Urothelium cell line (cell line): ENCODE measurements at places on chromosomes 6 and 20.

GRCh38 chr6:155010940-155011339, 15.8 kb downstream of the TIAM2 start:
- DNase-seq, result no peak

GRCh38 chr6:148358196-148358785, 15.7 kb downstream of the SASH1 start:
- DNase-seq, result no peak

- DNase-seq, result no peak
Measured at GRCh38 chr20:36796117-36796516, 22.6 kb upstream of the DSN1 start.

DNA sequence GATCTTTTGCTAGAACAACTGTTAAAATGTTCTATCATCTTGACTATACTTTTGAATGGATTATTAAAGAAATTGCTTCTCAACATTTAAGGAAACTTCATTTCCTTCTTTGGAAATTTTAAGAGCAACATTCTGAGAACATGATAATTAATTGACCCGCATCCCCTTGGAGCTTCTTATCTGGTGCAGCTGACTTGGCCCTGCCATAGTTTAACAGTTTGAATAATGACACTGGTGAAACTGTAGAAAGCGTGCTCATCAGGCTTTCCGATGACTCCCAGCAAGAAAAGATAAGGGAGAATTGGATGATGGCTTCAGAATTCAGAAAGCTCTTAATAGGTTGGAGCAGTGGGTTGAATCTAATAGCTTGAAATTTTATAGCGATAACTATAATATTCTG, 38.1 kb downstream of the SNX9 start:
- no peak for DNase-seq

GRCh38 chr20:61514018-61514365, 261.9 kb downstream of the CDH4 start:
- no peak for DNase-seq
